Activated CD4-positive, alpha-beta T cell treated with anti-CD3 and anti-CD28 coated beads, Interleukin-2, amount 50 U/mL, for 16 hours (primary cell): ENCODE measurements at places on chromosomes 16 and 17.

GRCh38 chr16:77289331-77289809, 90.2 kb downstream of the SYCE1L start:
- no peak for DNase-seq

GRCh38 chr16:680967-681745, 946 bp downstream of the STUB1 start:
- peak; percentile 29 for DNase-seq

DNA sequence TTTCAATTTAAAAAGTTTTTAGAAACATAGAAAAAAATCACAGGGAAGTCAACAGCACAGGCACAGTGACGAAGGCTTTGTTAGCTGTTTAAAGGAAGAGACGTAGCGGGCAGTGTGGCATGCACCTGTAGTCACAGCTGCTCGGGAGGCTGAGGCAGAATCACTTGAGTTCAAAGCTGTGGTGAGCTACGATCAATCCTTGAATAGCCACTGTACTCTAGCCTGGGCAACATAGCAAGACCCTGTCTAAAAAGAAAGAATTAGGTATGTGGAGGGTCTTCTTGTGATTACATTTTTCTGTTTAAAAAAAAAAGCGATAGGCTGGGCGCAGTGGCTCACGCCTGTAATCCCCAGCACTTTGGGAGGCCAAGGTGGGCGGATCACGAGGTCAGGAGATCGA, 50.1 kb downstream of the FOXK2 start:
- DNase-seq, result no peak

DNA sequence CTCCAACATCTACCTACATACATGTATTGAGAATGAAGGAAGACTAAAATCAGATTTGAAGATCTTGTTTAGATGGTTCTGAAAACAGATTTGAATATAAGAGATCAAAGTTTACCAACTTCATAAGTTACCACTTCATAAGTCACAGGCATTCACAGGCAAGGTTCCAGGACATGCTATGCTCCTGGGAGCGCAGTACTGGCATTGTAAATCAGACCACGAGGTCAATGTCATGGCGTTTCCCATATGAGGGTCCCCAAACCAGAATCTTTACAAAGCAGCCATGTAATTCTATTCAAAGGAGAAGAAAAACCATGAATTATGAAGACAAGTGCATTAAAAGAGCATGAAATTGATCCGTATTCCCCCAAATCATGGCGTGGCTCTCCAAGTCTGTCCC, 3.0 kb downstream of the CDH11 start:
- DNase-seq, result no peak

DNA sequence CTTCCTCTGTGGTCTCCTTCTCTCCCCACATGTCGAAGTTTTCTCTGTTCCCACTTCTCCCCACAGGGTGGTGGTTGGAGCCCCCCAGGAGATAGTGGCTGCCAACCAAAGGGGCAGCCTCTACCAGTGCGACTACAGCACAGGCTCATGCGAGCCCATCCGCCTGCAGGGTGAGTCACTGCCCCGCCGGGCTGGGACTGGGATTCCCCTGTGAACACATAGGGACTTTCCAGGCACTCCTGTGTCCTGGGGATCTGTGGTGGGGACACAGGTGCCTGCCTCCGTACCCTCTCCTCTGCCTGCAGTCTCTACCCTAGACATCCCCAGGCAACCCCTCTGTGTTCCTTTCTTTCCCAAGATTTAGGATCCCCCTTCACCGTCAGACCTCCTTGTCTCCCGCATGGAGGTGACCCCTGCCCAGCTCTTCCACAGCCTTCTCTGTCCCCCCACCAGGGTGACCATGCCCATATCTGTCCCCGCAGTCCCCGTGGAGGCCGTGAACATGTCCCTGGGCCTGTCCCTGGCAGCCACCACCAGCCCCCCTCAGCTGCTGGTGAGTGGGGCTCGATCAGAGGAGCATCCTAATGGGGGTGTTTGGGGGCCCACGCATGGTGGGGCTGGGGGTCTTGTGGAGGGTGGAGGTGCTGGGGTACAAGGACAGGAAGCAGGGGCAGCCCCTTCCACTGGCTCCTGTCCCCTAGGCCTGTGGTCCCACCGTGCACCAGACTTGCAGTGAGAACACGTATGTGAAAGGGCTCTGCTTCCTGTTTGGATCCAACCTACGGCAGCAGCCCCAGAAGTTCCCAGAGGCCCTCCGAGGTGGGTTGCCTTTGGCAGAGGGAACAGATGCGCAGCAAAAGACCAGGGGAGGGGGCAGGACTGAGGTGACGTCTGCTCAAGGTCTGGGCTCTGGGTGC, 5.8 kb downstream of the ITGAM start:
- peak; percentile 84 for DNase-seq

- DNase-seq, result no peak
These were observed 261 bp upstream of the B4GALNT2 start for GRCh38 chr17:49132317-49132698.

GRCh38 chr16:89574681-89575246, 794 bp upstream of the CPNE7 start:
- peak; percentile 63 for DNase-seq

DNA sequence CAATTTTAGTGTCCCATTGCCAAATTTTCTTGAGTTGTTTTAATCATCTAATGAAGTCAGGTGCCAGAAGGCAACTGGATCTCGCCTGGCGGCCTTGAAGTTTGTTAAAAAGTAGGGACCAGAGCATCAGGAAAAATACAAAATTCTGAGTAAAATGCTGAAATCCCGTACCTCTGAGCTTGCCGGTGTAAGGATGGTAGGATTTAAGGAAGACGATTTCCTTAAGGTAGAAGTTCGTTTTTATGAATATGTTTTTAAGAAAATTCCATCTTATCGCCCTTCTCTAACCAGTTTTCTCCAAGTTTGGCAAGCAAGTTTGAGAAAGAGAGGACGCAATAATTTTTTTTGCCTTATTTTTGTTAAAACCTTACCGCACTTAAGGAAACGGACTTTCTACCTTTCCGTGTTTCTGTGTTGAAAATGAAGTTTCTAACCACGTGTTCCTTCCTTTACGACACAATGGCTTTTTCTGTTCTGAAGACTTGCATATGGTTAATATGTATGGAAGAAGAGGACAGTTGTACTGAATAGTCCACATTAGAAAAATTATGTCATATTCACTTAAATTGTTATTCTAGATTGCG, 748 bp downstream of the ATF7IP2 start:
- peak; percentile 19 for DNase-seq

GRCh38 chr17:2905696-2906501, 109.7 kb downstream of the RAP1GAP2 start:
- DNase-seq, result no peak

- DNase-seq, result no peak
These were observed 94.1 kb upstream of the ZNF750 start for GRCh38 chr17:82933911-82934310.

DNA sequence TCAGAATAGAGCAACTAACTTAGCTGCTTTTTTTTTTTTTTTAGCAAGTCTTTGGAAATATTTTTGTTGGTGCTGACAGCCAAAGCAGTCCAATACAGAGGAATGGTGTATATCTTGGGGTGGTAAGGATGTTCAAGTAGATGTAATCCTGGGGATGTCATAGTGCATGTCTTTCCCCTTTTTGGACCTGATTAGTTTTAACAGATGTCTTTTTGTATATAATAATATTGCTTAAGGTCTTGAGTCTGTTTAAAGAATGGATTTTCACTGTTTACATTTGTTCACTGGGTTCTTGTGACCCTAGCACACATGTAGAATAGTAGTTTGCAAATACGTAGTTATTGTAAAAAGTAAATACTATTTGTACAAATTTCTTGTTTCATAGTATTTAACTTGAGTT, 7.9 kb downstream of the TAF15 start:
- no peak for DNase-seq

DNA sequence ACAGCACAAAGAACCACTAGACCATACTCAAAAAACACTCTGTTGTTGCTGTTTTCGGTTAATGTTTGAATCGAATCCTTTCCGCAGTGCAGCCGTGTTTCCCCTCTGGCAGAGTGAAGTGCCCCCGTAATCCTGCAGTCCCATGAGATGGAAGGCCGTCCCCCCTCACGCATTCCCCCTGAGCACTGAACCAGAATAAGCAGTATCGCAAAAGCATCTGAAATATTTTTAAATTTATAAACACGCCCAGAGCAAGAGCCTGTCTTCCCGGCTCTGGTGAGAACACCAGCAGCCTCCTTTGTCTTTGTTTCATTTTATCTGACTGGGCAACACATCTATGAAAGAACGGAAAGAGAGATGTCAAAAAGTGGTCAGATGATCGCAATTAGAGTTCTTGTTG, 121.0 kb upstream of the ADAMTS18 start:
- no peak for DNase-seq

GRCh38 chr16:23509782-23510163, 521 bp downstream of the GGA2 start:
- DNase-seq, result peak; percentile 29

GRCh38 chr16:5903153-5903552, 805.6 kb upstream of the EEF2KMT start:
- DNase-seq, result no peak

DNA sequence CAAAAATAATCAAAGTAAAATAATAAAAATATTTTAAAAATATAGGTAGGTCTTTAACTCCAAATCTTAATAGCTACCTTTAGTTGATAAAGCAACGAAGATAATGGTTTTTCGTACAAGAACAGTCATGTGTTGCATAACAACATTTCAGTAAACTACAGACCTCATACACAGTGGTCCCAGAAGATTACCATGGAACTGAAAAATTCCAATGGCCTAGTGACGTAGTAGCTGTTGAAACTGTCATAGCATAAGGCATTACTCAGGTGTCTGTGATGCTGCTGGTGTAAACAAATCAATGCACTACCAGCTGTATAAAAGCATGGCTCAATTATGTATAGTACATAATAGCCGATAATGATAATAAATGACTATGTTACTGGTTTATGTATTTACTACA, 43.9 kb downstream of the CREBBP start:
- no peak for DNase-seq

GRCh38 chr17:11330006-11330405, 89.0 kb downstream of the SHISA6 start:
- DNase-seq, result no peak

GRCh38 chr17:66661411-66662256, 173.3 kb upstream of the CACNG5 start:
- peak; percentile 52 for DNase-seq

GRCh38 chr17:40355123-40355803, 9.3 kb downstream of the GJD3 start:
- DNase-seq, result peak; percentile 67

DNA sequence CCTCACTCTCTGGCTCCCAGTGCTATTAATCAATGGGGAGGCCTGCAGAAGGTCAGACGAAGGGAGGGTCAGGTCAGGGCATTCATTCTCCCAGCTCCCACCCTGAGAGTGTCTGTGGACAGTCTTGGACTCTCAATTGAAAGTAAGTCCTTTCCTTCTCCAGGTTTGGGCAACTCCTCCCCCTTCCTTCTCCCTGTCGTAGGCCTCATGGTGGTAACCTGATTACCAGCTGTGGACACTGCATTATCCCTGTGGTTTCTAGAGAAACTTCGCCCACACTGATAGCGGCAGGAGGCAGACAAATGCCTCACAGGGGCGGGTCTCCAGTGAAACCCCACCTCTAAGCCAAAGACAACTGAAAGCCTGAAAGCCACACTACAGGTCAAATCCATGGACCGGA, 57.7 kb upstream of the SLC25A19 start:
- DNase-seq, result peak; percentile 41

DNA sequence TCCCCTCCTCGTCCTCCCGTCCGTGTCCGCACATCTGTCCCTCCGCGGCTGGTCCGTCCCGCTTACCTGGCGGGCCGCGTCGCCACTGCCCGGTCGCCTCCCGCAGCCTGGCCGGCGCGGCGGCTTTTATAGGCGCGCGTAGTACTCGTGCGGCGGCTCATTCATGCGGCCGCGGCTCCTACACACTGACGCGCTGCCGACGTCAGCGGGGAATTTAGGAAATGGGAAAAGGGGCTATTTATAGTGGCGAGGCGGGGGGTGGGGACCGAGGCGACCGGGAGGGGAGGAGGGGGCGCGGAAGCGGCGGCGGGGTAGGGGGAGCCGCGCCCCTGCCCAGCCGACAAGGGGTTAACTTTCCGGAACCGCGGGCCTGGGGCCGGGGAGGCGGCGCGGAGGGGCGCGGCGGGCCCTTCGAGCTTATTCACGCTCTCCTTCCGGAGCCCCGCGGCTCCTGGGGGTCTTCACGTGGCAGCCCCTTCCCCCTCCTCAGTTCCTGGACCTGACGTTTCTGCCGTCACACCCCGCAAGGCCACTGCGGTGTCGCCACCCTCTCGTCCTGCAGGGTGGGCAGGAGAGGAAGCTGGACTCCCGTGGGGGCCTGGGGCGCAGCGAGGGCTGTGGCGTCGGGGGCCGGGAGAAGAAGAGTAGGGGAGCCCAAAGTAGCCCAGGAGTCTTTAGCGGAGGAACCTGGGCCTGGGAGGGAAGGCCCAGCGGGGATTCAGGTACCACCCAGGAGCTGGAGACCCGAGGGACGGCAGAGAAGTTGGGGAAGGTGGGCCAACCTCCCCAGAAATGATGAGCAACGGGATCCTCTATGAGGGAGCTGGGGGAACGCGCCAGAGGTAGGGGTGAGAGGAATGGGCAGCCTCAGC, 3.6 kb upstream of the HIC1 start:
- no peak for DNase-seq

DNA sequence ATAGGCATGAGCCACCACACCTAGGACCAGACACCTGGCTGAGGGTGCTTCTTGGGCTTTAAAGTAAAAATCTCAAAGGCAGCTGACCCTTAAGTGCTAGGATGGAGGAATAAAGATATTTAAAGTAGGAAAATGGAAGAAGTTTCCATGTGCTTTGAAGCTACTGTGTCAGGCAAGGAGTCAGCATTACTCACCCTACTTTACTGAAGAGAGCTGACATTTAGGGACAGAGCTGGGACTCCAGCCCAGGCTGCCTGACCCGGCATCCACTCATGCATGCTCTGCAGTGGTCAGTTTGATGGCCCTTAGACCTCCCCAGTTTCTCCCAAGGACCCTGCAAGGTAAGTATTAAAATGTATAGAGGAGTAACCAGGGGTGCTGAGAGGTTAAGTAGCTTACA, 124.7 kb upstream of the PLCG2 start:
- no peak for DNase-seq

DNA sequence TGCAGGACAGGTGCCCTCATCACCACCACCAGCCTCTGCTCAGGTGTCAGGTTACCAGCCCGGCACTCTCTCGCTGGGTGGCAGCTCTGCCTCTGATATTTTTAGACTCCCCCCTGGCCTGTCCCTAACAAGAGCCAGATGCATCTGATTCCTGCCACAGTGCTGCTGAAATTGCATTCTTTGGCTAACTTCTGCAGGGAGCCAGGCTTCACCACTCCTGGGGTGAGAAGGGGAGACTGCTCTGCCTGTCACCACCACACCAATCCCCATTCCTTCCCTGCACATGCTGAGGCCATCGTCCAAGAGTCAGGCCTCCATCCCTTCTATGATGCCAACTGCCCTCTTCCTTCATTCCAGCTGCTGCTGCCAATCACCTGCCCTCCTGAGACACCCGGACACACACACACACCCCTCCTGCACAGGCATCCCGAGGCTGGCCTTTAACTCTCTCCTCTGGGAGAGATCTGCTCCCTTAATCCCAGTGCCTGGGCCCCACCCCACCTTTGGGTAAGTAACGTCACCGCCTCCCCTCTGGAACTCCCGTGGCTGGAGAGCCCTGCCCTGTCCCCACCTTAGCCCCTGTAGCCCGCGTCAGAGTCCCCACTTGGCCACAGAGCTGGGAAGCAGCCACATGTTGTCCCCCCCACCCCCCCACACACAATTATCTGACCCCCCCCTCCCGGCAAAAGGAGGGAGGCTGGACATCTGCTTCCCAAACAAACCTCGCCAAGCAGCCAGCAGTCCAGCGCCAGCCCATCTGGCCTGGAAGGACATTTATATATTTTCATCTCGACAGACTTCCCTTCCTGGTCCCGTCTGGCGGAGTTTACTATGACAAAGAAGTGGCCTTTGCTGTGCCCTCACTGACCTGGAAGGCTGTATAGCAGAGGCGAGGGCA, 2.8 kb downstream of the EMP2 start:
- no peak for DNase-seq

- peak; percentile 49 for DNase-seq
These were observed 188.6 kb upstream of the PSMD7 start for GRCh38 chr16:74107795-74108610.
